ENCODE measurements at places on chromosomes 4 and X.
A peak's percentile ranks its signal among the peaks of the same experiment; 100 is the strongest.

- no peak for DNase-seq
Observed at GRCh38 chr4:112144546-112145325, 518 bp upstream of the FAM241A start.

DNA sequence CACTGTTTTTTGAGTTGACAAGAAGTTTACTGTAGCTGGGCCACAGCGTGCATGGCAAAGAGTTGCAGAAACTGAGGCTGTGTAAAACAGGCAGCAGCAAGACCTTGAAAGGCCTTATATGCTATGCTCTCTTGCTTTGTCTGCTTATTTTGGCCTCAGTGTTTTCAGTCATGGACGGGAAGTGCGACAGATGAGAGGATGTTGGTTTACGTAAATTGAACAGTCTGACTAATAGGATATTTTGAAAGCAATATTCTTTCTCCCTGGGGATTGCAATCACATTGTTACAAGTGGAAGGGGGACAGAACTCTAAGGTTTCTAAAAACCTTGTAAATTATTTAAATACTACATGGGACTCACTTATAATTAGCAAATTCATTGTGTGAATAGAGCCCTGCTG is 32.2 kb upstream of the MAGEA10 start:
- peak; percentile 18 for DNase-seq

DNA sequence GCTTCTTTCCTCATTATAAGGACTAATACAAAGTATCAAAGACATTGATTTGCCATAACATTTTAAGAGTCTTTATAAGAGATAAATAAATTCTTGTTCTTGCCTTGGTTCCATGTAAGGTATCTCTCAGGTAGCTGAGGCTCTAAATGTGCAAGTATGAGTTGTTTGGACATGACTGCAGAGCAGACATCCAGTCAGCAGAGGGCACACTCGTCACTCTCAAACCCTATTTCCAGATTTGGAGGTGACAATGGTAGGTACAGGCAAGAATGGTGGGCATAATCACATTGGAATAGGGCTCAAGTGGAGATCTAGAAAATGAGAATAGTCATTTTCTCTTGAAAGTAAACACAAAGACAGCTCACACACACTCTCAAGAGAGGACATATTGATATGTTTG is 133.3 kb upstream of the ZIC3 start:
- no peak for DNase-seq

- no peak for DNase-seq
Observed at GRCh38 chr4:126553248-126553647, 1079.5 kb upstream of the INTU start.

GRCh38 chr4:169079942-169080827 is 70.1 kb upstream of the CBR4 start:
- DNase-seq = peak; percentile 75

- no peak for DNase-seq
Observed at GRCh38 chr4:154478128-154478527, 13.5 kb downstream of the DCHS2 start.

DNA sequence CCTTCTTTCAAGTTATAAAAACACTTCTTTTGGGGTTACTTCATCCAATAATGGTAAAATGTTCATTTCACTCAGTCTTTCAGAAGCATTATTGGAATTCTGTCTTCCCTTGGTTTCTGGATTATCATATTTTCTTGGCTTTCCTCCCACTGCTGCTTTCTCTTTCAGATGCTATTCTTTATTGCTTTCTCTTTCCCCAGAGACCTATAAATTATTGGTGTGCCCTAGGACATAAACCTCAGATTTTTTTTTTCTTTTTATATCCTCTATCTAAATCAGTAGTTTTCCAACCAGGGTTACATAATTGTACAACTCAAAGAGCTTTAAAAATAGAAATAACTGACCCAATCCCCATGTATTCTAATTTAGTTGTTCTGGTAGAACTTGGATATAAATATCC is 1005.5 kb downstream of the ARAP2 start:
- no peak for DNase-seq

GRCh38 chr4:86060341-86060740 is 299.5 kb downstream of the MAPK10 start:
- DNase-seq = no peak

Measured in dermis microvascular lymphatic vessel endothelial cell (primary cell).